ENCODE measurements at places on chromosomes 5 and 9. TPM values are rescaled to one million over a fixed set of nuclear protein-coding genes. Genes with fewer than 3 reads are reported as not detected.

The SPATA31C1 gene
- not detected for polyA plus RNA-seq

The NMUR2 gene
- not detected for polyA plus RNA-seq

The PTPA gene
- polyA plus RNA-seq: 171 TPM

The CCDC180 gene
- 0.55 TPM for polyA plus RNA-seq

The FCHO2 gene
- 15.7 TPM for polyA plus RNA-seq

The CERCAM gene
- polyA plus RNA-seq: 193 TPM
